ENCODE measurements at places on chromosomes 2 and 18.

- DNase-seq = no peak
Observed at GRCh38 chr2:11069566-11070185, 85.6 kb upstream of the SLC66A3 start.

GRCh38 chr2:161388146-161388779 is 27.8 kb upstream of the TBR1 start:
- DNase-seq = no peak

DNA sequence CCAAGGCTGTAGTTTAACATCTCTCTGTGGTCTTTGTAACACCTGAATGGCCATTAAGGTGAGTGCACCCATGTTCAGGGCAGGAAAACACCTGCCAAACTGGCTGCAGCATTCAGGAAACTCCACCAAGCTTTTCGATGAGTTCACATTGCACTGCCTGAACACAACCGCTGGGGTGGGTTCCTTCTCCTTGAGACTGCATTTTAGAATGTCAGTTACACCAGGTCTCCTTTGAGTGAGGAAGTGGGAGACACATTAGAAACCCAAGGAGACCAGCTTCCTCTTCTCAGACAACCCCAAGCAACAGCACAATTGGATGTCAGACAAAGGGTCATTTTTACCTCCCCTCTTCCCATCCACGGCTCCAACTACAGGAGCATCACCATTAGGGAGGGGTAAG is 35.2 kb downstream of the CYRIA start:
- no peak for DNase-seq

GRCh38 chr18:8326763-8327394 is 282.4 kb upstream of the RAB12 start:
- no peak for DNase-seq

DNA sequence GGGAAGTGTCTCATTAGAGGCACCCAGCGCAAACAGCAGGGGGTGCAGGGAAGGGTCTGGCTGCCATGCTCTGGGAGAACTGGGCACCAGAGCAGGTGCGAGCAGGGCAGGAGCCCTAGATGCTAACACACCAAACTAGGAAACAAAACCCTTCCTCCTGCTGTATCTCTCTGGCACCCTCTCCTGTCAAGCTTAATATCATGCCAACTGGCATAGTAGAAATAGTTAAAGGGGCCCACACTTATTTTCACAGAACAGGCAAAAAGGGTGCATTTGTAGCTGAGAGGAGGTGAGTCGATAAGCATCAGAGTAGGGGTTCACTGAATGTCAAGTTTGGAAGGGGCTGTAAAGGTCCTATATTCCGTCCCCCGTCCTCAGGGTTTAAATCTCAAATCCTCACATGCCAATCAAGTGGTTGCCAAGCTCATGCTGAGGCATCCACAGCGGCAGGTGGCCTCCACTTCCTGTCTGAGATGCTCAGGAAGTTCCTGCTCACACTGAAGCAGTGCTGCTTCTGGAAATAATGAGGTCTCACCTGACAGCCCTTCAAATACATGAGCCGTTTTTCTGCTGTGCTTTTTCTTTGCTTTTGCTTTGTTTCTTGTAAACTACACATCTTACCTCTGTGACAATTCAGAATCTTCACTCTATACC is 14.9 kb upstream of the ACKR3 start:
- DNase-seq = no peak

GRCh38 chr18:69890558-69890957 is 57.1 kb downstream of the CD226 start:
- DNase-seq = no peak

DNA sequence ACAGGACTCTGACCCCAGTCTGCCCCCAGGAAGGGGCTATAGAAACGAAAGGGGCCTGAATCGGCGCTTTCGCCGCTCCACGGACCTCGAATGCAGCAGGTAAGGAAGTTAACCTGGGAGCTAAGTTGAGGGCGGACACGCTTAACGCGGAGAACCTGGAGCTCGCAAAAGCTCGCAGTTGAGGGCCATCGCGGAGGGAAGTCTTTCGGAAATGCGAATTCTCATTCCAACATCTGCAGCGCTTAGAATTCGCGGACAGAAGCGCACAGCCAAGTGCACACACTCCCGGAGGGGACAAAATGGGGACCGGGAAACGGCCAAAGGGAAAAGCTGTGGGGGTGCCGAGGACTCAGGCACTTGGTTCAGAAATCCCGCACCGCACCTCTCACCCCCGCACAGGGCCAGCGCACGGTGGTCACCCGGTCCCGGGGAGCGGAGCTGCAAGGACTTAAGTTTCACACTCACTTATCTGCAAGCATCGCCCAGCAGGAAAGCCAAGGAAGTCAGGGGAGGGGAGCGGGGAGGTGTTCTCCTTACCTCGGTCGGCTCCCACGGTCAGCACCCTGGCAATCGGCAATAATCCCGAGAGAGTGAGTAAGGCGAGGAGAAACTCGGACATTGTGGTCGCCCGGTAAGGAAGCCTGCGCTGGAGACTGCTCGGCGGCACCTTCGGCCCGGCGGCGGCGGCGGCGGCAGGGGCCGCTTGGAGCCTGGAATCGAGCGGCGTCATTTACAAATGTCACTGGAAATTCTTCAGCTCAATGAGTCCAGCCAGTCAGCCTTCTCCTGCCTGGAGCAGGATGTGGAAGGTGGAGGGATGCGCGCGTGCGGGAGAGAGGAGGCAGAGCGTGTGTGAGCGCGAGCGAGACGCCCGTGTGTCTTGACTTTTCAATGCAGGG is 456 bp downstream of the LRP1B start:
- peak; percentile 51 for DNase-seq

DNA sequence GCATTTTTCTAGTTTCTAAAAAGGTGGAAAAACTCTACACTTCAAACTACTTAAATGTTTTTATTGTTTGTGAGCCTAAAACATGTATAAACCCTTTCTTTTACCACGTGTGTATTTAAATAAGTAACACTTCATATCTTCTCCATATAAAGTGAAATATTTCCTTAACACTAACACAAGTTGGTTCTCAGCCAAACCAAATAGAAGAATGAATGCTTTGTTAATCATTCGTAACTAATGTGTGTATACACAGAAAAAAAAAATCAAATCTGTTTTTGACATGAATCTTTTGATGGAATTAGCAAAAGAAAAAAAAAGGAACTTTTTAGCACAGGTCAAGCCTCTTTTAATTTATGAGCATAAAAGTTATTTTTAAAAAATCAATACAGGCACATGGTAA is 89.3 kb downstream of the EHBP1 start:
- DNase-seq = no peak

- DNase-seq = no peak
Observed at GRCh38 chr2:175948191-175948590, 53.9 kb downstream of the LNPK start.

DNA sequence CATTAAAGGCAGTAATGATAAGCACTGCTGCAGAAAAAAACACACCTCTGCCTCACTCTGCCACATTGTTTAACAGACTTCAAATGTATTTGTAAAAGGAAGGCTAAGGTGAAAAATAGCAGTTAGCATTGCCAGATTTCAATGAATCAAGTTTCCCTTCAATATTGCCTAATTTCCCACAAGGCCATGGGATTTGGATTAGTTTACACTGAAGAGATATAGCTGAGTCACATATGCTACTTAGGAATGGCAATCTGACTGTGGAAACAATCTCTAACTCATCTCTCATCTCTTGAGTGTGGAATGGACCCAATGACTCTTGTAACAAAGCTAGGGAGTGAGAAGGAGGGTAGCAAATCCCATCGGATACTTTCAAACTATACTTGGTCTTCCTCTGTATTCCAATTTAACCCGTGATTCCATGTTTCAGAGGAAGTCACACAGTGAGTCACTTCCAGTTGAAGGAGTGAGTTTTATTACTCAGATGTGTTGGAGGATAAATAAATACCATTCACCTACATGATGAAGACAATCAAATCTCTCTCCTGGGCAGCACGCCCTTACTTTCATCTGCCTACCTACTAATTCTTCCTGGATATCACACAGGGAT is 5.1 kb downstream of the B4GALT6 start:
- DNase-seq = no peak

DNA sequence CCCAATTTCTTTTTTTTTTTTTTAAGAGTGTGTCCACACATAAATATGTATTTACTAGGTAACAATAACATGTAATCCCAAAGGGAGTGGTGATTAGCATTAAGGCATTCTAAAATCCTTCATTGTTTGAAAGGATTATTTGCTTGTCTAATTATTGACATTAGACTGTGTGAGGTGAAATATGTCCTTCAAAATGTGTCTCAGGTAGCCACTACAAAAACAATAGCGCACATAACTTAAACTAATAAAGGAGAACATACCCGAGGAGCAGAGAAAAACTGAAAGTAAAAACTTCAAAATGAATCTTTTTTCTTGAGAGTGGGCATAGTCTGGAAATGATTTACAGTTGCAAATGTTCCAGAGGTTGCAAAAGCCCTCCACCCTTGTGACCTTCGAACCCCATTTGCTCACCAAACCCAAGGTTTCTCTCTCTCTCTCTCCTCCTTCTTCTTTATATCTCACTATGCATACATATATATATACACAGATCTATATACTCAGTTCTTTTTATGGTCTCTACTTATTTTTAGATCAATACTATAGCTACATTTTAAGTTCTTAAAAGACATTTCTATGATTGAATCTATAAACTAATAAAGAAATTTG is 24.4 kb upstream of the FRZB start:
- DNase-seq = no peak

DNA sequence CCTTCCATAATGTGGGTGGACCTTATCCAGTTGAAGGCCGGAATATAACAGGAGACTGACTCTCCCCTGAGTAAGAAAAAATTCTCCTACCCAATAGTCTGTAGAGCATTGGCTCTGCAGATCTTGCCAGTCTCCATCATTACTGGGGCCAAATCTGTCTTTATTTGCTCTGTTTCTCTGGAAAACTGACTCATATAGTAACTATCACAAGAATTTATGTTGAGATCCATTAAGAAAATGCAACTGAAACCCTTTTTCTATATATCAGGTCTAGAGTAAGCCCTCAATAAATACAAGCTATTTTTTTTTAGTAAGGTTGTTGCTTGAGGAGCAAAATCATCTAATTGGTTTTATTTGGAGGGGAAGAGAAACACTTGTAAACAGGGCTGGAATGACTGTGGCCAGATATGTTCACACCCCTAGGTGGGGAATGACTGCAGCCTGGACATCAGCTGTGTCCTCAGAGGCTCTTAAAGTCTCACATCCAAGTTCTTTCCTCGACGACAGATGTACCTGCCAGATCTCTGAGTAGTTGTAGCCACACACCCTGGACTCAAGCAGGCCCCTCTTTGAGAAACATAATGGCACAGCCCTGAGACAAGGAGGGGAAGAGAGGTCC is 339.7 kb downstream of the TNS1 start:
- DNase-seq = no peak

DNA sequence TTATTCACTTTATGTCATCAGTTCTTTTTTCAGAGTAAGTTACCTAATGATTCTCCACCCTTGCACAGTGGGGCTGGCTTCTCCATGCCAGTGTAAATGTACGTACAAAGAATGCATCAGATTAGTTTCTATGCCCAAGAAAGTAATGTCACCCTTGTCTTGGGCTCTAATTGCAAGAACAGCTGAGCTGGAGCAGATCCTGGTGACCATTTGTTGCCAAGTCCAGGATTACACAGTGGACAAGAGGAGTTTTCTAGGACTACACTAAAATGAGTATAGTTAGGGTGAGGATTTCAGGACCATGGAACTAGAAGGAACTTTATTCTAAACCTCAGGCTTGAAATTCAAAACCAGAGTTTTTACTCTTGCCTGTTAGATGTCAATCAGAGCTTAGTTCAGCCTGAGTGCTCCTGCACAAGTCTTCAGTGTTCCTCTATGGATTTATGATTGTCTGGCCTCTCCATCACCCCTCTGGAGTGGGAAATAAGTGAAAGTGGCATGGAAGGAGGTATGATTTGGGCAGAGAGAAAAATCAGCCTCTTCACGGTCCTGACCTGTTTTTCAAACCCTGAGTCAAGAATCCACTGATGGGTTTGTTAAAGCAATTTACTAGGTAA is 29.8 kb downstream of the PCBP1 start:
- DNase-seq = no peak

GRCh38 chr2:98822301-98823164 is 91.6 kb upstream of the MGAT4A start:
- DNase-seq = no peak

Data from amniotic stem cell (primary cell).